ENCODE measurements at places on chromosomes 4 and X.

GRCh38 chr4:140684314-140684713 lies 71.9 kb downstream of the TBC1D9 start:
- DNase-seq, result no peak

- DNase-seq, result no peak
Measured at GRCh38 chr4:20084488-20084887, 167.2 kb upstream of the SLIT2 start.

- DNase-seq, result no peak
Measured at GRCh38 chr4:103719830-103720207, at the start of gene TACR3. Gene TACR3, minus strand, starts transcription at chr4:103719985. Its CDS starts 310 bp downstream, at chr4:103719675.

GRCh38 chrX:13694359-13694758 lies 5.4 kb downstream of the RAB9A start:
- no peak for DNase-seq

DNA sequence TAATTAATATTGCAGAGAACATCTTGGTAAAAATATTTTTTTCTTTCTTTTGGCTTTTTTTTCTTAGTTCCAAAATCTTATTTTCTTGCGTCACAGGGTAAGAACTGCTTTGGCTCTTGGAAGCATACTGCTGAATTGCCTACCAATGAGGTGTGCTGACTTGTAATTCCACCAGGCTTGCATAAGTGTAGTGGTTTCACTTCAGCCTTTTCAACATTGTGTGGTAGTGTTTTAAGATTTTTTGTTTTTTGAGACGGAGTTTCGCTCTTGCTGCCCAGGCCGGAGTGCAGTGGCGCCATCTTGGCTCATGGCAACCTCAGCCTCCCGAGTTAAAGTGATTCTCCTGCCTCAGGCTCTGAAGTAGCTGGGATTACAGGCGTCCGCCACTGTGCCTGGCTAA lies 42.4 kb downstream of the N4BP2 start:
- no peak for DNase-seq

- no peak for DNase-seq
Measured at GRCh38 chr4:108919226-108919893, 156.5 kb upstream of the ETNPPL start.

Data from vagina (tissue), 2 donors.